ENCODE measurements at places on chromosomes 2 and 18. TPM values are rescaled to one million over a fixed set of nuclear protein-coding genes. Genes with fewer than 3 reads are reported as not detected.

DNA sequence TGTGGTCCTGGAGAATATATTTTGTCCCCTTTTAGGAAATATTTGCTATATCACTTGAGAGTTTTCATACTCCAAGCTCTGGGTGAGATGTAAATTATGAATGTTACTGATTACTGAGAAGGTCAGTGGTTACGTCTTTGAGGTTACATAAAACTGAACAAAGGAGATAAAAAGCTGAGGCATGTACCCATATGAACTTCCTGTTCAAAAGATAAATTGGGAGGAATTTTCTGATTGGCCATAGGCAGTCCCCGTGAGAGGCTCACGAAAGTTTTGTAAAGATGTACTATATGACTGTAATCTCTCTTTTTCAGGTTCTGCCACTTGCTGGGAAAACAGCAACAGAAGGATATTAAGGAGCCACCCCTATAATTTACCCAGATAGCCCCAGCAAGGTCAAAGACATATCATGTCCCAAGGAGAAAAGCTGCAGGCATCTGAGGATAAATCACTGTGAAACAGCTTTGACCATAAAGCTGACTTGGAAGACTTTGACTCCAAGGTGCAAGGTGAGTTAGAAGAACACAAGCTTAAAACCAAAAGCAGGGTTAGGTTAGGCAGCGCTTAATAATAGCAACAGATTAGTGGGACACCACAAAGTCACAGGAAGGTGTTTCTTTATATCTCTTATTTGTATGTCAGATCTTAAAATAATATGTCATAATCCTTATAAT, 90.4 kb downstream of the OSBPL6 start:
- no peak for DNase-seq

Gene C1QL2
- not detected for polyA plus RNA-seq

Gene CYP26B1
- 14.0 TPM for polyA plus RNA-seq

- DNase-seq = no peak
Observed at GRCh38 chr2:68908392-68908970, 37.3 kb upstream of the BMP10 start.

DNA sequence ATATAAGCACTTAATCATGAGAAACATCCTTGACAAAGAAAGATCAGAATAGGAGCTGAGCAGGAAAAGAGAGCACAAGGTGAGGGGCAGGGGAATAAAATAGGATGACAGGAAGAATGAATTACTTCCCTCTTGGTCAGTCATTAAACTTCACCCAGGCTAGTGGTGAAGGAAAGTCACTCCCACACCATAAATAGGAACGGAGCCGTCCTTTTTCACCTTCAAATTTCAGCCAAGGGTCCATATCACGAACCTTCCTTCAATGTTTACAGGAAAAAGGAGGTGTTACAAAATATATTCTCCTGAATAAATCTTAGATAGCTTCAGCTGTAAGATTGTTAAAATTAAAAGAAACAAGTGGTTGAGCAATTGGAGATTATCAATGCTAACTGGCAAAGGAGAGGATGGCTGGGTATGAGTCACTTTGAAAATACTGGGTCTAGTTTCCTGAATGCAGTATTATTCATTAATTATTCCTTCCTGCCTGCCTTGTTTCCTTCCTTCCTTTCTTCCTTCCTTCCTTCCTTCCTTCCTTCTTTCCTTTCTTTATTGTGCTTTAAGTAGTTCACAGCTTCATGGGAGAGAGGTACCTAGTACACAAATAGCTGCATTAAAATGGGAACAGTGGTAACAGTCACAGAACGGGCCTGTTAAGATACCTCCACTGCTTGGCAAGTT, 292.3 kb upstream of the ID2 start:
- DNase-seq = no peak

GRCh38 chr2:150211164-150211631, 276.3 kb downstream of the RND3 start:
- no peak for DNase-seq

- no peak for DNase-seq
Observed at GRCh38 chr2:63642946-63643345, 54.2 kb downstream of the MDH1 start.

GRCh38 chr2:239581352-239581901, 180.6 kb upstream of the HDAC4 start:
- no peak for DNase-seq

GRCh38 chr2:101311696-101312017, 3.2 kb upstream of the RNF149 start:
- no peak for DNase-seq

Gene NDC80
- polyA plus RNA-seq = 28.6 TPM

DNA sequence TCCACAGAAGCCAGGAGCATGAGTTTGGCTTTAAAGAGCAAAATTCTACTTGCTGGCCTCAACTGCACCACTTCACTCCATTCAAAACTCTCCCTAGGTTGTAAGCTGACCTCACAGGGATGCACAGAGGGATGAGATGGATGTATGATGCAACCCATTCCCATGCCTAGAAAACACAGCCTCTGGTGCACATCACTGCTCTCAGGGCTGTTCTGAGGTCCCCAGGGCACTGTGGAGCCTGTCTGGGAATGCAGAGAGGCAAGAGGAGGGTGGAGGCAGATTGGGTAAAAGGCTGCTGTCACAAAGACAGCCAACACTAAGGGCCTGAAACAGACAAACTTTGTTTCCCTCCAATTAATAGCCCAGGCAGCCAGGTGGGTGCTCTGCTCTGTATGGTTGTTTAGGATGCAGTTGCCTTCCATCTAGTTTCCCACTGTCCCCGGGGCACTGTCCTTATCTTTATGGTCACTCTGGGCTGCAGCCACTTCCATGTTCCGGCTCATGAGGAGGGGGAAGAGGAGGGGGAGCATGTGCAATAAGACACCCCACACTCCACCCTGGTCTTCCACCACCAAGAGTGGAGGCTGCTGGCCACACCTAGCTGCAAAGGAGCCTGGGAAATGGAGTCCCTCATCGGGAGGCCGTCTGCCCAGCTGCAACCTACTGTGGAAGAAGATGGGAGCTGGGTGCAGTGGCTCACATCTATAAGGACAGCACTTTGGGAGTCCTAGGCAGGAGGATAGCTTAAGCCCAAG, 7.0 kb downstream of the GPR45 start:
- DNase-seq = no peak

DNA sequence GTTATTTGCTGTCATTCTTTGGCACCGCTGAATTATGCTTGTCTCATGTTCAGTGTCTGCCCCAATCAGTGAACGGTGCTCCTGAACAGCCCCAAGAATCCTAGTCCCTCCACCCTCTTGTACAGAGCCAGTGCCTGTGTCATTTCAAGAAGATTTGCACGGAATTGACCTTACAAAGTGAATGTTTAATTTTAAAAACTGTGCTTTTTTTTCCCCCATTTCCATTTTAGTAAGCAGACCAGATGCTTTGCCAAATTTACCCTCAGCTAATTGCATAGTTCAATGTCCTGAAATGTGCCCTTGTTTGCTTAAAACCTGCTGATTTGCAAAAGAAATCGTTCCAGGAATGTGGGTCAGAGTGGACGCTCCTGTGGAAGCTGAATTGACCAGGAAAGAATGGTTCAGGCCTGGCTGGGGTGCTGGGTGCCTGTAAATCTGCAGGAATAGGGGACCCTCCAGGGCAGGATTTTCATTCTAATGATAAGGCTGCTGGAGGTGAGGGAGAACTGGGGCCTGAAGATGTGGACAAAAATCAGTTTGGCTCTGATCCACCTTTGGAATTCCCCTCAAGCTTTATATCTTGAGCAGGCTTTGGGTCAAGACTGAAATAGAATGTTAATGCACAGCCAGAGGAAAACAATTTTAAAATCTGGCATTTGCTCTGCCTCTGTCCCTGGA, 20.1 kb downstream of the TMEM17 start:
- no peak for DNase-seq

Gene WNT10A
- polyA plus RNA-seq = 1.5 TPM

Gene PRPF40A
- 144 TPM for polyA plus RNA-seq

Gene VWC2L
- not detected for polyA plus RNA-seq

Gene TANC1
- 60.1 TPM for polyA plus RNA-seq

Gene TTC27
- 19.4 TPM for polyA plus RNA-seq

DNA sequence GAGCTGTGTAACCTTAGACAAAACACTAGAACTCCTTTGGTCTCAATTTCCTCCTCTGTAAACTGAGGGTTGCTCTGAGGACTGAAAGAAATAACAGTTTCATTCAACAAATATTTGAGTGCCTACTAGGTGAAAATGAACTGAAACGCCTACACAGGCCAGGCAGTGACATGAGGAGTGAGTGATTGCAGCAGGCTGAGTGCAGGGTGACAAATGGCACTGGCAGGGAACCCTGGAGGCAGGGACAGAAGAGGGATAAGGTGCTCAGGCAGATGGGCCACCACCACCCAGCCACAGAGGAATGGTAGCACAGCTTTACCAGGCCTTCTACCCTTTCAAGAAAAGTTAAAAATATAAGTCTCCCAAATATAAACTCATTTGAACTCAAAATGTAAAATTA, 11.5 kb upstream of the RNU4ATAC start:
- no peak for DNase-seq

- no peak for DNase-seq
Observed at GRCh38 chr2:229154381-229154780, 116.7 kb downstream of the PID1 start.

- DNase-seq = no peak
Observed at GRCh38 chr2:200353120-200353519, 46.6 kb downstream of the SPATS2L start.

DNA sequence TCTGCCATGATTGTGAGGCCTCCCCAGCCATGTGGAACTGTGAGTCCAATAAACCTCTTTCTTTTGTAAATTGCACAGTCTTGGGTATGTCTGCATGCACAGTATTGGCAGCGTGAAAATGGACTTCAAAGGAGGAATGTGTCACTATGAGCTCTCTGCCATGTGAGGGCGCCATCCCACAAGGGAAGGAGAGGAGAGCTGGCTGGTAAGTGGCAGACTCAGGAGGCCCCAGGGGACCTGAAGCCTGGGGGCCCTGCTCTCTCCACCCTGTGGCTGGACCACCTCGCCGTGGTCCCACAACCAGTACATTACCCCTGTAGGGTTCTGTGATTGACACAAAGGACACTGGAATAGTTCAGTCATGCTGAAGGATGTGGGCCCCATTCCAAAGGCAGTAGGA, 122.1 kb downstream of the RPIA start:
- DNase-seq = no peak

- DNase-seq = no peak
Observed at GRCh38 chr2:32718752-32719151, 90.9 kb downstream of the TTC27 start.

DNA sequence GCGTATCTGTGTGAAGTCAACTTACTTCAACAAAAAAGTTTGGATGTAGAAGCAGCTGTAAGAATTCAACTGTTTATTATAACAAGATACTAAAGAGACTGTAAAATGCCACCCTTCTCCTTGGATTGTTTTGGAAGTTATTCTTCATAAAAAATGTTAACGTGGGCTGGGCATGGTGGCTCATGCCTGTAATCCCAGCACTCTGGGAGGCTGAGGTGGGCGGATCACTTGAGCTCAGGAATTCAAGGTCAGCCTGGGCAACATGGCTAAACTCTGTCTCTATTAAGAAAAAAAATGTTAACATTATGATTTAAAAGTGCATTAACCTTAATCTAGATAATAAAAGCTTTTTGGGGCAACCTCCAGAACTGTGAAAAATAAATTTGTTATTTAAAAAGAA, 7.7 kb downstream of the CIAO1 start:
- no peak for DNase-seq

DNA sequence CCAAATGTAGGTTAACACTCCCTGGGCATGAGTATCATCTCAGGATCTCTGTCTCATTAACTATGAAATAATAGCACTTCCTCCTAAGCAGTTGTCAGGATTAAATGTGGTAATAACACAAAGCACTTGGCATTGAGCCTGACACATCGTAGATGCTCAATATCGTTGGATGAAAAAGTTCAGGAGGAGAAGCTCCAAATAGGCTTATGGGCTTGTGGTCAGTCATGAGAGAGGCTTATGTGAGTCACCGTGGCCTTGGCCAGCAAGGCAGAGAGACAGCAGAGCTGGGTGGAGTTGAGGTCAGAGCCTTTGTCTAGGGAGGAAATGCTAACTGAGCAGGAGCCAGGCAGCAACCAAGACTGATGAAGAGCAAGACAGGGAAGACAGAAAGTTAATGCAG, 68.3 kb upstream of the PPM1B start:
- no peak for DNase-seq

DNA sequence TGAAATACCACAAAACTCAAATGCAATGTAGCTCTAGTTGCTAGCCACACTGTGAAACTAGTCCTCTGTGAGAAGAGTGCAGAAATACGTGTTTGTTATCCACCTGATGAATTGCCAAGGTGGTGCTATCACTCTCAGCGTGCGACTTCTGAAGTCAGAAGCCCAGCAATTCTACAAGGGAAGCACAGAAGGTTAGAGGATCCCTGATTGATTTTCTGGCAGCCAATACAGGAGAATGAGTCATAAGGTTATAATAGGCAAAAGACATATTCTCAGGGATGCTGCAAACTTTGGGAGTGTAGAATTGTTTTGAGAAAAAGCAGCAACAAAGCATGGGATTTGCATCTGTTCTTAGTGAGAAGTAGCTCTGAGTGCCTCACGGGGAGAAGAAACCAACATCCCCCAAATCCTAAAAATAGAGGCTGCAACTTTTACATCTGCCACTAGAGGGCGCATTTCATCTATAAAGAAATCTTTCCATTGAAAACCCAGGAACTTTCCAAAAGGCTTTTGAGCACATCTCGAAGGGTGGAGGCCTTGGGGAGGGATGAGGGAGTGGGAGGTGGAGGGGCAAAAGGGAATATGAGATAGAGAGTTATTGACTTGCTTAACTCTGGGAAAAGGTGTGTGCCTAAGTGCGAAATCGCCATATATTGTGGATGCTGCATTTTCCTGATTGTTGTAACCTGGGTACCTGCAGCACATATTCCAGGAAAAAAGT, 78.0 kb downstream of the TMEM182 start:
- DNase-seq = no peak

DNA sequence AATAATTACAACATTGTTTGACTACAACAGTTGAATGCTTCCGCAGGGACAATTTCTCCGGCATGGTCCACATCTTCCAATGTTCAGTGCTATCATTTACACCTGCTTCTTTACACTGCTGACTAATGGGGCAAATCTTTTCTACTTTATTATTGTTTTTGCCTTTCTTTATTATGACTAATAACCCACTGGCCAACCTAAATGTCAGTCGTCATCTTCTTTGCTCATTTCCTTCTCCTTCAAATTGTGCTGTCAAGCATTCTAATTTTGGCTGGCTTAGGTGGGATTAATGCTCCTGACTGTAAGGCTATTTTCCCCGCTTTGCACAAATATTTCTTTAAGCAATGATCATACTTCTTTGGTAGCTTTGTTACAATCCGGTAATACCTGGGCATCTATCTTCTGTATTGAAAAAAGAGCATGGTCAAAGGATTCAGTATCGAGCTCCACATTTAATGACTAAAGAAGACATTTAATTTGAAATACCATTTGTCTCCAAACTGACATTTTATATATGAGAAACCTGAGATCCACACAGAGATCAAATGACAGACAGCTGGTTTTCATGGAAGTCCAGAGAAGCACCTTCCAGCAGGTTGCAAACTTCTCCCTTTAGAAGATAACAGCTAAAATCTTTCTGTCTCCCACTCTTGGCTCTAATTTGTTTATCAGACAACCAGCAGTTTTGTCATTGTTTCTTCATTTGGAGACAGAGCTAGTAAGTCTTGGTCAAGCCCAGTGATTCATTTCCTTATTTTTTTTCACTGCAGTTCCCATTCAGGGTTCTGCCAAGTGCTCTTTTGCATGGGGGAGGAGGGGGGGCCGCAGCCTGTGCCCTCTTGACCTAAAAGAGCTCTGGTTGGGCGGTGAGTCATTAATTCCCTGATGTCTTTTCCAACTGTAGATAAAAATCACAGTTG, 132.9 kb downstream of the SOCS6 start:
- no peak for DNase-seq
